Spinal cord (tissue), 10 donors: ENCODE measurements at places on chromosomes 12 and 14. TPM values are rescaled to one million over a fixed set of nuclear protein-coding genes. Genes with fewer than 3 reads are reported as not detected.

Gene TESPA1
- 0.08 TPM for polyA plus RNA-seq

Gene PMCH
- polyA plus RNA-seq: 0.79 TPM

Gene RNASE1
- polyA plus RNA-seq: 50.2 TPM

Gene SDR9C7
- not detected for polyA plus RNA-seq

Gene SIRT4
- polyA plus RNA-seq: 5.9 TPM

Gene HHIPL1
- polyA plus RNA-seq: 5.1 TPM

Gene SCN8A
- 19.3 TPM for polyA plus RNA-seq

Gene RFX4
- polyA plus RNA-seq: 90.3 TPM

Gene GYS2
- 0.18 TPM for polyA plus RNA-seq

Gene AQP2
- 0.44 TPM for polyA plus RNA-seq

Gene PLCZ1
- not detected for polyA plus RNA-seq

Gene SLC10A1
- polyA plus RNA-seq: 0.21 TPM

Gene ENDOU
- polyA plus RNA-seq: 0.32 TPM

Gene OR6C68
- polyA plus RNA-seq: not detected

Gene LUM
- polyA plus RNA-seq: 48.9 TPM

Gene SRRM4
- 21.2 TPM for polyA plus RNA-seq

Gene KLHL42
- 48.8 TPM for polyA plus RNA-seq
